ENCODE measurements at places on chromosomes 5 and 9. TPM values are rescaled to one million over a fixed set of nuclear protein-coding genes. Genes with fewer than 3 reads are reported as not detected.

ANKRD31 gene
- polyA plus RNA-seq = 0.06 TPM

GRCh38 chr5:93886098-93886806, 144.9 kb upstream of the POU5F2 start:
- peak; percentile 41 for DNase-seq

DNA sequence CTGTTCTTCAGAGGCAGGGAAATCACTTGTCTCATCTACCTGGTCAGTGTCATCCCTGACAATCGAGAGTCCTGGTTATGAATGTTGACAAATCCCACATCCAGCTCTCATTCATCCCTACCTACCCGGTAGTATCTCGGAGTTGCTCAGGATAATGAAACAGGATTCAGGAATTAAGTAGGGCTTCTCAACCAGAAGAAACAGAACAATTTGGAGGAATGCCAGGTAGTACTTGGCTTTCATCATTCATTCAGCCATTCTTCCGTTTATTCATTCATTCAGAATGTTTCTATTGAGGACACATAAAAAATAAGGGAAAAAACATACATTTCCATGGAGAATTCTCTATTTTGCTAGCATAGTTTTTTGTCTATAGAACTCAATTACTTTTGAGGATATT, 195.0 kb downstream of the ARHGEF28 start:
- DNase-seq = no peak

- no peak for DNase-seq
These were observed 196.2 kb downstream of the SLCO4C1 start for GRCh38 chr5:102099766-102100331.

DNA sequence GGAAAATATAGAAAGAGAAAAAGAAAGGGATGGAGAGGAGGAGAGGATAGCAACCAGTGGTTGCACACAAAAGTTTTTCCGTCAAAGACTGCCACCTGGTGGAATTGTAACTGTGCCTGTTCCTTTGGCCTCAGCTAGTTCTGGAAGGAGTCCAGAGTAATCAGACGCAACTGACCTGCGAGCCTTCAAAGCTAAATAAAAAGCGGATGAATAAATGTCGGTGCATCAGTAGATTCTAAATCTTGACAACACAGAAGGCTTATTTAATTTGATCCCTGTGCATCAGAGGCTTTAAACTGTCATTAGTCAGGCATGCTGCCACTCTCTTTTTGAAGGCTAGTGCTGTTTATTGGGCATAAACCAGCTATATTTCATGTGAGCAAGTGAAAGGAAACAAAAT, 132.9 kb upstream of the ACO1 start:
- peak; percentile 38 for DNase-seq

GRCh38 chr5:37189355-37189754, 59.8 kb downstream of the CPLANE1 start:
- no peak for DNase-seq

GRCh38 chr9:120043448-120043847, 536.5 kb downstream of the CDK5RAP2 start:
- no peak for DNase-seq

- peak; percentile 94 for DNase-seq
These were observed 144.6 kb downstream of the CCDC171 start for GRCh38 chr9:15697446-15697851.

All from fibroblast of lung (primary cell).